ENCODE measurements at places on chromosomes 3 and 15.

- DNase-seq, result no peak
Observed at GRCh38 chr3:65603631-65604030, 435.1 kb downstream of the MAGI1 start.

- no peak for DNase-seq
Observed at GRCh38 chr3:194083637-194084224, 52.2 kb upstream of the HES1 start.

DNA sequence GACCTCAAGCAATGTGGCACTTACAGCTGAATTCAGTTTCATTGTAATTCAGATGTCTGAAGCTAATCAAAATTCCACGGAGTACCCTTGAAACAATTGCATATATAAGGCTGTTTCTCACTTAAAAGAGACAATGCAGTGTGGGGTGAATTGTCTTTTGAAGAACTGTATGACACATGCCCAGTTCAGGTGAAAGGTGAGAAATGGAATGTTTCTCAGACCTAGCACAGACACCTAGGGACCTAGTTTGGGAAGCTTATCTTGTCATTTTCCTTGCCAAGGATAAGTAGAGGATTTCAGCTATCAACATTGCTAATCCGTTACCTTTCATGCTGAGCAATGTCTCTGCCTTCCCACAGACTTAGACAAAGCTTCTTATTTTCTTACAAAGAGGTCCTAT, 36.3 kb downstream of the MBNL1 start:
- DNase-seq, result no peak

- no peak for DNase-seq
Observed at GRCh38 chr15:75431682-75432081, 19.8 kb downstream of the SIN3A start.

- no peak for DNase-seq
Observed at GRCh38 chr3:14329116-14329830, 73.1 kb upstream of the SLC6A6 start.

- no peak for DNase-seq
Observed at GRCh38 chr15:22892333-22892732, 53.9 kb downstream of the NIPA2 start.

DNA sequence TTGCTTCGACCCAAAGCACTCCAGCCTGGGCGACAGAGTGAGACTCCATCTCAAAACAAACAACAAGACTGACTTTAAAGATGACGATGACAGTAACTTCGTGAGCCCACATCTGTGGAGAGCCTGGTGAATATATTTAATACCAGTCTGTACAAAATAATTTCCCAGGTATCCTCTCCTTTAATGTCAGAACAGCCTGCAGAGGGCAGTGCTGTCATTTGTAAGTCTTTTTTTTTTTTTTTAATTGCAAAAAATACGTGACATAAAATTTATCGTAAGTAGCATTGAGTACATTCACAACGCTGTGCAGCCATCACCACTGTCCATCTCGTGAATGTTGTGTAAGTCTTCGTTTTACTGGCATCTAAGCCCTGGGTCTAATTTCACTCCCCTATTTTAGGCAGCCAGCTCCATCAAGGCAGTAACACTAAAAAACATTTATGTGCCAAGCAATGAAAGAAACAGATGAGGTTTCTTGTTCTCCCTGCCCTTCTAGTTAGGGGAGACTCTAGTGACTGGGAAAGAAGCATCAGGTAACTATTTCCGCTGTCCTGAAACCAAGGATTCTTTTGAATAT, 1.4 kb downstream of the HTD2 start:
- peak; percentile 18 for DNase-seq

GRCh38 chr3:63642488-63642887, 10.0 kb upstream of the SNTN start:
- DNase-seq, result no peak

GRCh38 chr3:90007778-90008499, 900.5 kb downstream of the EPHA3 start:
- DNase-seq, result no peak

GRCh38 chr3:136753326-136753939, 1.3 kb upstream of the STAG1 start:
- no peak for DNase-seq

DNA sequence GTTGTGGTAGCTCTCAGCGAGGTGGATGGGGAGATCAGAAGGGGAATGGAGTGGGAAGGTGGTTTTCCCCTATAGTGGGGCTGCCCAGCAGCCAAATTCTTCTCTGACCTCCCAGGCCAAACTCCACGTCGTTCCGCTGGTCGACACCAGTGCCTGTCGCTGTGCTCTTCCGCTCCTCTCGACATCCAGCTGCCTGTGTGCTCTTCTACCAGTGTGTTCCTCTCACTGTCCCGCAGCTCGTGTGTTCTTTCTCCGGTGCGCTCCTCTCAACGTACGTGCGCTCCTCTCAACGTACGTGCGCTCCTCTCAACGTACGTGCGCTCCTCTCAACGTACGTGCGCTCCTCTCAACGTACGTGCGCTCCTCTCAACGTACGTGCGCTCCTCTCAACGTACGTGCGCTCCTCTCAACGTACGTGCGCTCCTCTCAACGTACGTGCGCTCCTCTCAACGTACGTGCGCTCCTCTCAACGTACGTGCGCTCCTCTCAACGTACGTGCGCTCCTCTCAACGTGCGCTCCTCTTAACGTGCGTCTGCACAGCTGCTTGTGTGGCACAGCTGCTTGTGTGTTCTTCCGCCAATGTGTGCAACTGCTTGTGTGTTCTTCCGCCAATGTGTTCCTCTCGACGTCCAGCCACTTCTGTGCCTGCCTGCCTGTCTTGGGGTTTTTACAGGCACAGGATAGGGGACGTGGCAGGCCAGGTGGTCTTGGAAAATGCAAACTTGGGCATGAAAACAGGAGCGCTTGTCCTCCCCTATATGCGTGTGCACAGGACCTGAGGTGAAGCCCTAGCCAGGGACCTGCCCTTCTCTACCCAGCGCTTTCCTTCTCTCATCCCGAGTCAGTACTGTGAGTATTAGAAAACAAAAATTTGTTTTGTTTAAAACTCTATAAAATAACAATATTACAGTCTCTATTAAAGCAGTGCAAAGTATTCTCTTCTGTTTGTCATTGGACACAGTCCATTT, 991.1 kb downstream of the GBE1 start:
- DNase-seq, result no peak

- DNase-seq, result no peak
Observed at GRCh38 chr3:62562596-62562995, 189.2 kb upstream of the FEZF2 start.

Data from T-helper 9 cell (primary cell).